Cerebellar nuclear complex (tissue), 1 donor: ENCODE measurements at places on chromosomes 16 and 17.

GRCh38 chr17:9670596-9670995 is 25.3 kb downstream of the USP43 start:
- no peak for DNase-seq

- DNase-seq = no peak
Measured at GRCh38 chr16:78695391-78695790, 595.9 kb downstream of the WWOX start.

- no peak for DNase-seq
Measured at GRCh38 chr17:56908001-56908542, 5.8 kb downstream of the TRIM25 start.

- no peak for DNase-seq
Measured at GRCh38 chr17:64741038-64741641, 79.0 kb upstream of the SMURF2 start.

GRCh38 chr17:52276381-52277008 is 118.0 kb upstream of the CA10 start:
- no peak for DNase-seq
